Fibroblast of skin of left biceps (primary cell): ENCODE measurements at places on chromosomes 6 and 20.

- no peak for DNase-seq
Measured at GRCh38 chr6:127547215-127547614, 28.1 kb upstream of the MTCL3 start.

DNA sequence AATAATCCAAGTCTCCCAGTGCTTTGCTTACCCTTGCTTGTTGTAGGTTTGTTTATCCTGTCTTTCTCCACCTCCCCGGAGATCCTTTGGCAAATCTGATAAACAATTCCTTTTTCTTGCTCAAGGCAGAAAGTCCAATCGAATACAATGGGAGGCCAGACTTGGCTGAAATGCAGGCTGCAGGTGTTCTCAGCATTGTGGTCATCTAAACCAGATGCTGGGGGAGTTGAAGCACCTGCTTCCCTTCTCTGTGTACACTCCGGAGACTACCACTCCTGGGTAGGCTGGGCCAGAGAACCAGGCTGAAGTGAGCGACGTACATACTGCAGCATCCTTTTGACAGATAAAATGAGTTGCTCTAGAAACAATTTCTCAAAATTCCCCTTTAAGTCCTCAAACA, 82.6 kb upstream of the PREP start:
- no peak for DNase-seq

DNA sequence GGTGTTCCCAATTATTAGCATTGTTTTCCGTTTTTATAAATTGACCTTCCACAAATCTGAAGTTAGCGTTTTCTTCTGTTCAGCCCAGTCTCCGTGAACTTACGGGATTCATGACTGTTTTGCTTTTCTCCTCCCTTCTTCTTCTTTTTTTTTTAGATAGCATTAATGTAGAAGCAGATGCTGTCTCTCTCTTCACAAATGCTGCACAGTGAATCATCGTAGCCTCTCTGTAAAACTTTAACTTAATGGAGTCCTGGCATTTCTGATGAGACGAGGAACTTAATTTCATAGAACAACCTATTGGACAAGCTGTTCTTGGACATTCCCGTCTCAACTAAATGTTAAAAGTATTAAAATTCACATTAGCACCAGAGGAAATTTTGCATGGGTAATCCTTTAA, 138.0 kb upstream of the EEF1E1 start:
- DNase-seq, result no peak

DNA sequence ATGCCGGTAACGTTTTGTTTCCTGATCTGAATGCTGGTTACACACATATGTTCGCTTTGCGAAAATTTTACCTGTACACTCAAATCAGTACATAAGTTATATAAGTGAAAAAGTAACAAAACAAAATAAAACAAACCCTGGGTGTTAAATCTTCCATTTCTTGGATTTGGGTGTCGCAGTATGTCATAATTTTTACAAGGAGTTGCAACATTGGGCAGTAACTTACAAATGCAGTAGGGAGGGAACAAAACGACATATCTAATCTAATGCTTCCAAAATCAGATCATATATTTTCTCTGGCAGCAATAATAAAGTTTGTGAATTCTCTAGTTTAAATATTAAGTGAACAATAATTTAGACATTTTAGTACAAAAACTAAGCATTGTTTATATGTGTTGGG, 25.2 kb downstream of the SNX14 start:
- DNase-seq, result no peak

GRCh38 chr6:29747688-29748250, 24.5 kb downstream of the HLA-F start:
- no peak for DNase-seq

DNA sequence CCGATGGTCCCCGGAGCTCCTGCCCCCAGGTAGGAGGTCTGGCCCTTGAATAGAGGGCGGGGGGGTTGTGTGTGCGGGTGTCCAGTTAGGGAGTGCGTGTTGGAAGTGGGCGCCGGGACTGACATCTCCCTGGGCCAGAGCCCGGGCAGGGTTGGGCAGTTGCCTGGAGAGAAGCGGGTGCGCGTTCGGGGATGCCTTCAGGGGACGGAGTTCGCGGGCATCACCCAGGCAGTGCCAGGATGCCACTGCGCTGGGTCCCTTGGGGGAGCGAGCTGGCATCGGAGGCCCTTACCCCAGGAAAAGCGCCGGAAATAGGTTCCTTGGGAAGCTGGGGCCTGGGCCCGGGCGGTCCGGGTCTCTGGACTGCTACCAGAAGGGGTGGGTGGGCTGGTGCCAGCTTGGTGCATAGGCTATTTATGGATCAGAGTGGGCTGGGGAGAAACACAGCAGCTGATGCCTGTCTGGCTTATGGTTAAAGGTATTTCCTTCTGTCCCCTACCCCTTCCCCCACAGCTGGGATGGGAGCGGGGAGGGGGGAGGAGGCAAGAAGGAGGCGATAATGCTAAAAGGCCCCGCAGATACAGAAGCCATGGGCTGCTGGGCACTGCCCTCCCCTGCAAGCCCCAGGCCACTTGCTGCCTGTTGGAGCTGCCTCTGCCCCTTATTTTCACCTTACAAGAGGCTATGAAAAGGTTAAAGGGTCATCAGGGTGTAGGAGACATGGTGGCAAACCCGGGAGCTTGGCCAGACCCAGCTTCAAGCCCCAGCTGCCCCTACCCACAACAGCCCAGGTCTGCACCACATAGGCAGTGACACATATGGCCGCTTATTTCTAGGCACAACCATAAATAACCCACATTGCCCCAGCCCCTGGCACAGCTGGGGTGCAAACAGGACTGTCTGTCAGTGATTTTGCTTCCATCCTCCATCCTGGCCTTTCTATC, 638 bp downstream of the PACSIN1 start:
- no peak for DNase-seq

- DNase-seq, result no peak
Measured at GRCh38 chr6:49004801-49005200, 458.3 kb downstream of the MMUT start.

DNA sequence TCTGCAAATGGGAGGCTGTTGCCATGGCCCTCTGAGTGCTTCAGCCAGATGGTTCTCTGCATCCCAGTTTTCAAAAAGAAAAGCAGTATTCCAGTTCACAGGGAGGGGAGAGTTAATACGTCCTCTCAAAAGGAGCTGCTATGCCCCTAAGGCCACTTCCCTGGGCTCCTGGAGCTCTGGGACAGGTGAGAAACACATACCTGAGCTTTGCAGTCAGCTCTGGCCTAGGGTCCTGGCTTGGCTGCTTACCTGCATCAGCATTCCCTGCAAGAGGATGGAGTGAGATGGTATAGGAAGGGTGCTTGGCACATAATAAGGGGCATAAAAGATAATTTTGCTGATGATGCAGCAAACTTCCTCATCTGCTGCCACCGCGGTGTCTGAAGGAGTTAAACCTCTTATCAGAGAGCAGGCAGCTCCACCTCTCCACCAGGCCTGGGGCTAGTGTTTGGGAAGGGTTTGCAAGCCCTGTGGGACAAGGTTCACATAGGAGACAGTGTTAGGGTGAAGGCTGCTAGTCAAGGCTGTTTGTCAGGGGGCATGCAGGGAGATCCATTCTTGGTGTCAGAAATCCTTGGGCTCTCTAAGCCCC, 62.7 kb downstream of the SLC24A3 start:
- DNase-seq, result no peak
